ENCODE measurements at places on chromosomes 16 and 17.

DNA sequence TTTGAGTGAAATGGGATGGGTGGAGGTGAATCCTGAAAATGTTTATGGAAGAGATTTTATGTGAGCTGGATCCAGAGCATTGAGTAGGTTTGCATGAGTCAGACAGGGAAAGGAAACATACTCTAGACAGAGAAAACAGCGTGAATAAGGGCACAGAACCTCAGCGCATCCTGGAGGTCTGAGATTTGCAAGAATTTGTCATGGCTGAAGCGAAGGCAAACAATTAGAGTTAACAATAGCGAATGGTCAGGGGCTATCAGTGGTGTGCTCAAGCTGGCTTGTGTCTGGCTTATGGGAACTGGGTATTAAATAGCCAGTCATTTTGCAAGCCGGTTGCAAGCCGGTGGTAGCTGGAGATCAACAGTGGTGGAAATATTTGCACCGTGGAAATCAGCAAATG is 36.4 kb downstream of the MAP2K6 start:
- no peak for DNase-seq

DNA sequence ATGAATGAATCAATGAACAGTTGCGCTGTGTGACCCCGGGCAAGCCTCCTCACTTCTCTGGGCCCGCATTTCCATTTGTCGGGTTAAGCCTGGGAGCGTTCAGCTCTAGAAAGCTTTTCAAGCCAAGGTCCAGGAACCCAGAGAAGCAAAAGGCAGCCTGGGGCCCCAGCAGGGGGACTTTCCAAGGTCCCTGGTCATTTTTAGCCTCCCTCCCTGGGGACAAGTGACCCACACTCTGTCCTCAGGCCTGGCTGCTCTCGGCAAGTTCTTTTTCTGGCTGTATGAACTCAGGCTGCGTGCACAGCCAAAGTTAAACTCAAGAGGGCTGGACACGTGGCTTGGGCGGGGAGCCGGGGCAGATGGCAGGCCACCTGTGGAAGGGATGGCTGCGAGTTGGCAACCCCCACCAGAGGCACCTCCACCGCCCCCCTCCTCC is 41.4 kb upstream of the CIBAR2 start:
- DNase-seq: no peak

DNA sequence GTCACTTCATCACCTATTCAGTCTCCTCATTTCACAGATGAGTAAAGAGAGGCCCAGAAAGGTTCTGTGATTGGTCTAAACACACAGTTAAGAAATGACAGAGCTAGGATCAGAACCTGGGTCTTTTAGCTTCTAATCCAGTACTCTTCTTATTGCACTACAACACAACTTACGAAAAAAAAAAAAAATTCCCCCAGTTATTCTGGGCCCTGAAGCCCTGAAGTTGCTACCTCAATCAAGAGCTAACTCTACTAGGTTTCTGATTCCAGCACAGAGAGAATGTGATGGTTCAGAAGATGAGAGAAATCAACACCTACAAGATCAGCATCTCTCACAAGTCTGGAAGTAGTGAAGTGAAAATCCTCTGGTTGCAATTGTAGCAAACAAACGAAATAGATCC is 37.3 kb downstream of the GRB7 start:
- DNase-seq: no peak

- no peak for DNase-seq
Observed at GRCh38 chr16:84443166-84443802, 61.2 kb downstream of the MEAK7 start.

DNA sequence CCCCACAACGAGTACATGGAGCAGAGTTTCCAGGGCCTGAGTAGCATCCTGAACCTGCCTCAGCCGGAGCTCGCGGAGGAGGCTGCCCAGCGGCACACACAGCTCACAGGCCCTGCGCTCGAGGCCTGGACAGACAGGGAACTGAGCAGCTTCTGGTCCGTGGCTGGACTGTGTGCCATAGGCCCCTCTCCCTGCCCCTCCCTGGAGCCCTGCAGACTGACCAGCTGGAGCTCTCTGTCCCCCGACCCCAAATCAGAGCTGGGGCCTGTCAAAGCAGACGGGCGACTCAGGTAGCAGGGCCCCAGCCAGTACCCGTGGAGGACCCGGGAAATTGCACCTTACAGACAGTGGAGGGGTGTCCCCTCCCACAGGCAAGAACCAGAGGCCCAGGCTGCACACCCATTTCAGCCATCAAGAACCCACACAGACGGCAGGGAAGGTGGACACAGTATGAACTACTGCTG is 13.0 kb downstream of the MRPL27 start:
- no peak for DNase-seq

- peak; percentile 26 for DNase-seq
Observed at GRCh38 chr17:71327376-71328059, 793.3 kb upstream of the SOX9 start.

DNA sequence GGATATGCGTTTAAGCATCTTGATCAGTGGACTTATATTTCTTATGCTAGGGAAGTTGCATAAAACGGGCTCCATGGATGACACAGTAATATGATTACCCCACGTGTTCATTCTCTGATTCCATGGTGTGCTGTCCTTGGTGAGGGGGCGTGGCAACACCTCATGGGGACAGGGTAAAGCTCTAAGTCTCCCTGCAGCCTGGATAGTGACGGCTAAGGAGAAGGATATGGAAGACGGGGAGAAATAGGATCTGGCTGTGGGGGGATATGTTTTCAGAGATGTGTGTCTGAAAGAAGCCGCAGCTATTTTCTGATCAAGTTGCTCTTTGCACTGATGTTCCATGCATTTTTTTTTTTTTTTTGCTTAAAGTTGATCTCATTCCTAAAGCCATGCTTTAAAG is 84.3 kb downstream of the MARCHF10 start:
- DNase-seq: peak; percentile 15

GRCh38 chr16:13245713-13246377 is 344.4 kb downstream of the SHISA9 start:
- no peak for DNase-seq

DNA sequence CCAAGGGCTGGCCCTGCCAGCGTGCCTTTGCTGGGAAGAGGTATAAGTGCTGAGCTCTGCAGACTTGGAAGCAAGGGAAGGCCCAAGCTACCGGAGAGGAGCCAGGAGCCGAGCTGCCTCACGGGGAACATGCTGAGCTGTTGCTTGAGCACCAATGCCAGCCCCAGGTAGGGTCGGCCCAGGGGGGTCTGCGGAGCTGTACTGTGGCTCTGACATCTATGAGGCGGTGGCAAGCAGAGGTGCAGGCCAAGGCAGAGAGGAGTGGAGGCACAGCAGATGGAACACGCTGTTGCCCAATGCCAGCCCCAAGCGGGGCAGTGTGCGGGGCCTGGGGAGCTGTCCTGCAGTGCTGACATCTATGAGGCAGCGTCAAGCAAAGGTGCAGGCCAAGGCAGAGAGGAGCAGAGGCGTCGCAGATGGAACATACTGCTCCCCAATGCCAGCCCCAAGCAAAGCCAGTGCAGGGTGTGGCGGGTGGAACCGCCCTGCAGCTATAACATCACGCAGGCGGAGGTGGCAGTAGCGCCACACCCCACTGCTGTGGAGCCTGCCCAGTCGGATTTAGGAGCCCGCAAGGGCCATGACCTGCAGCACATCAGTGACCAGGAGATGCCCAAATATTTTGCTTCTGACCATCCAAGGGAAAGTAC is 10.0 kb downstream of the GGA2 start:
- DNase-seq: no peak

- DNase-seq: peak; percentile 42
Observed at GRCh38 chr17:69764146-69764545, 310.9 kb upstream of the KCNJ16 start.

DNA sequence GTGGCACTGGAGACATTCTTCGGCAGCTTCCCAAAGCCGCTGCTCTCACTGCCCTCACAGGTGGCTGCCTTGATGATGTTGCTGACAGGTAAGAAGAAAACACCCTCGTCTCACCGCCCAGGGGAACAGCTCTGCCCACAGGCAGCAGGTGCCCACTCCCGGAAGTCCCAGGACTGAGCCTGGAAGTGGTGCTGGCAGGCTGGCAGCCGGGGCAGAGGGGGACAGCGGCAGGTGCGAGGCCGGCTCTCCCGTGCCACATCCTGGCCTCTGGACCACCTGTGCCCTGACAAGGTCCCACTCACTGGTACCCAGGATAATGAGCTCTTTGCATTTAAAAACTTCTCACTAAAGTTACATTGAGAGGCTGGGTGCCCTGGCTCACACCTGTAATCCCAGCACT is 20.4 kb downstream of the CEP131 start:
- DNase-seq: no peak

GRCh38 chr17:35006961-35007360 is 26.6 kb downstream of the LIG3 start:
- no peak for DNase-seq

DNA sequence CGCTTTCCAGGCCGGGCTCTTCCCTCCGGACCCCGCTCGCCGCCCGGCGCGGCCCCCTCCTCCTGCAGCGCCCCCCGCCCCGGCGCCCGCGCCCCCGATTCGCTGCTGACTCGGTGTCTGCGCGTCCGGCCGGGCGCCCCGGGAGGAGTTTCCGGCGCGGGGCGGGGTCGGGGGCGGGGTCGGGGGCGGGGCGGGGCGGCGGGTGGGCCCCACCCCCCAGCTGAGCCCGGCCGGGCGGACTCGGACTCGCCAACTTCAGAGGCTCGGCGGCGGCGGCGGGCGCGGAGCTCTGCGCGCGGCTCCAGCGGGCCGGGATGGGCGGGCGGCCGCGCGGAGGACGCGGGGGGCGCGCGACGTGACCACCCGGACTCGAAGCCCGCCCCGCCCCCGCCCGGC is at the start of gene METRNL:
METRNL (plus strand) TSS at position 258 of the 396 bp plus-strand sequence. CDS start 207 bp downstream, outside the sequence.
- peak; percentile 74 for DNase-seq

DNA sequence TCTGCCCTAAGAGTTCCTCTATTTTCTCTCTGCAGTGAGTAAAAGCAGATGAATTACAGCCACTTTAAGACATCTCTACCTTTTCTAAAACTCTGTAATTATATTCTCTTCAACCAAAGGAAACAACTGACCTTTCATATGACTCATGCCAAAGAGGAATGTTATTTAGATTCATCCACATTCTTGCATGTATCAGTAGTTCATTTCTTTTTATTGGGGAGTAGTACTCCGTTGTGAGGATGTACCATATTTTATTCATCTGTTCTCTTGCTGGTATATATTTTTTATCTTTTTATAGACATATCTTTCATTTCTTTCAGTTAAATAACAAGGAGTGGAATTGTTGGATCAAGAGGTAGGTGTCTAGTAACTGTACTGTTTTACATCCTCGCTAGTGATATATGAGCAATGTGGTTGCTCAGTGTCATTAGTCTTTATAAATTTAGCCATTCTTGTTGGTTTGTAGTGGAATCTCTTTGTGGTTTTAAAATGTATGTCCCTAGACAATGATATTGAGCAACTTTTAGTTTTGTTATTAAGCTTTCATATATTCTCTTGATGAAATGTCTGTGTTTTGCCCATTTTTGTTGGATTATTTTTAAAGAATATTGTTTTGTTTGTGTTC is 7.8 kb upstream of the MYH8 start:
- peak; percentile 60 for DNase-seq

DNA sequence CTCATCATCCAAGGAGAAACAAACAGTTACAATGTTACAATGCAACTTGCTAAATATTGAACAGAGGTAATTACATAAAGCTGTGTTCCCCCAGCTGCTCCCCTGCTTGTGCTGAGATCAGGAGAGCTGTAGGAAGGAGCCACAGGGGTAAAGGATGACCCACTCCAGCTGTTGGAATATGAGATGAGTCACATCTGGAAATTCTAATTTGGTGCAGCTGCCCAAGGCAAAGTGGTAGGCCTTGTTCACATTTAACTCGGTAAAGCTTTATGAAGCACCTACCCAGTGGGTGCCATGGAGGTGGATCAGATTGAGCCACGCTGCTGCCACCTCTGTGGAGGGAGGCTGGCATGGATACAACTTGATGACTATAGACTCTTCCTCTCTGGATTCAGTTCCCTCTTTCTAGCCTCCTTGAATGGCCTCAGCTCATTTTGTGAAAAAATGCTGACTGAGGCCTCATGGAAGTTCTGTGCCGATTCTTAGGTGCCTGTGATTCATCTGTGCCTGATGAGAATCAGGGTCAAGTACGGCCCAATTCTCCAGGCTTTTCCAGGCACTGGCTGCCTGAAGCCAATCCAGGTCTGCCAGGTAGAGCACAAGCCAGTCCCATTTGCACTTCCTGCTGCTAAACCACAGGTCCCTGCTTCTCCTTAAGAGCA is 7.4 kb downstream of the ZNF689 start:
- DNase-seq: no peak

DNA sequence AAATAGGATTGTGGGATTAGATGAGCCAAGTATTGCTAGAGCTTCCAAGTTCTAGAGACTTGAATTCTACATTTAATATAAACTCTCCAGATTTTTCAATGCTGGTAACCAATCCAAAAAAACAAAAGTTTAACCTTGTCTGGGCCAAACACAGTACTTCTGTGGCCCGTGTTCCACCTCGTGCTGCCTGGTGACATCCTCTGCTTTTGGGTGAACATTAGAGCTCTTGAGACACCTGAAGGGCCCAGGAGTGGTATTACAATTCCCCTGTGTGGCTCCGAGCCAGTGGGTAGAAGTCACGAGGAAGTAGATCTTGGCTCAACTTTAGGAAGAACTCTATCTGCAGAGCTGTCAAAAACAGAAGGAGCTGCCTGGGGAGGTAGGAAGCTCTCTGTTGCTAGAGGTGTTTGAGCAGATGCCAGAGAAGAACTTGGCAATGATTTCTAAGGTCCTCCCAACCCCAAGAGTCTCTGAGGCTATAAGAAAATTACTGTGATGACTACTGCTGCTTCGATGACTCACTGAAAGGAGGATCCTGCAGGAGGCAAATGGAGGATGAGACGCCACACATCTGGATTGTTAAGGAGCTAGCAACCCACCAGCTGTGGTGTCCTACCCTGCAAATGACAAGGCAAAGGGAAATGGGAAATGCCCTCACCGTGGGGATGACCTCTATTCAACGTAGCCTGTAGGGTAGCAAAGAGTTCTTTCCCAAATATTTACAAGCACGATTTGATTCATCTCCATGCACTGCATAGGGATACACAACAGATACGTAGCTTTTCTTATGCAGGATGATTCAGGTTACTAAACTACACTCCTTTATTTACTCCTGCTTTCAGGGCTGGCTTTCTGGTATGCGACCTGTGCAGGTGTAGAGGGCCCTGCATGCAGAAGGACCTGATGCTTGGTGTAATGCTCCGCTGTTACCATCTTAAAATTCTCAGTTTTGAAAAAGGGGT is 45.8 kb upstream of the GAS7 start:
- peak; percentile 3 for DNase-seq

DNA sequence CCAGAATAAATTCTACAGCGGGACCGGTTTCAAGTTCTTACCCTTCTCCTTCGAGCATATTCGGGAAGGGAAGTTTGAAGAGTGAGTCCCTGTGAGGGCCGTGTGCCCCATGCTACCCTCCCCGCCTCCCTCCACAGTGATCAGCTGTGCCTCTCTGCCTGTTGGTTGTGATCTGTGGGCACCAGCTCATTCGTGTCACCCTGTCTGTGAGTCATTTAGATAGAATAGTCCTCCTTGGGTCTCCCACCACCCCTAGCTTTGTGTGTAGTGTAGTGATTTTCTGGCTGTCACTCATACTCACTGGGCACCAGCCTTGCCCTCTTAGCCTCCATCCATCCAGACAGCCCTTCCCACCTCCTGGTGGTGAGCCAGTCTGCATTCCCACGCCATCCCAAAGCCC is 15.0 kb upstream of the NAGLU start:
- peak; percentile 59 for DNase-seq

GRCh38 chr16:14496786-14497185 is 133.3 kb downstream of the PARN start:
- no peak for DNase-seq

GRCh38 chr17:56581635-56582627 is 11.6 kb upstream of the NOG start:
- DNase-seq: no peak

- DNase-seq: peak; percentile 33
Observed at GRCh38 chr16:80852261-80852872, 48.0 kb upstream of the CDYL2 start.

- no peak for DNase-seq
Observed at GRCh38 chr17:75942473-75942872, 1.6 kb upstream of the FBF1 start.

Data from EH (cell line).